ENCODE measurements at places on chromosomes 16 and 17. TPM values are rescaled to one million over a fixed set of nuclear protein-coding genes. Genes with fewer than 3 reads are reported as not detected.

Gene SLC6A2
- total RNA-seq, result 0.10 TPM

Gene QPRT
- 27.9 TPM for total RNA-seq

Gene CMTM2
- not detected for total RNA-seq

Gene TEKT5
- not detected for total RNA-seq

Gene TAT
- 0.49 TPM for total RNA-seq

Gene ST3GAL2
- total RNA-seq, result 84.2 TPM

Gene PCTP
- total RNA-seq, result 23.7 TPM

Gene SERPINF2
- 0.77 TPM for total RNA-seq

Gene C17orf100
- 2.8 TPM for total RNA-seq

Gene SNRNP25
- total RNA-seq, result 83.5 TPM

Gene ABCC12
- not detected for total RNA-seq

Gene CCL7
- 0.31 TPM for total RNA-seq

Gene C17orf78
- not detected for total RNA-seq

Gene TMIGD1
- not detected for total RNA-seq

Gene ABCA8
- total RNA-seq, result 0.23 TPM

Gene PYDC1
- total RNA-seq, result not detected

Gene CA7
- total RNA-seq, result not detected

Gene RAB11FIP3
- 57.3 TPM for total RNA-seq

Gene HIC1
- 1.4 TPM for total RNA-seq

Gene ZFHX3
- total RNA-seq, result 7.1 TPM

Gene CDRT15
- not detected for total RNA-seq

Gene PPY
- total RNA-seq, result not detected

Gene DHRS7C
- not detected for total RNA-seq

Gene SCNN1G
- 3.4 TPM for total RNA-seq

Gene HNF1B
- total RNA-seq, result not detected

Gene MT1H
- total RNA-seq, result not detected

Gene ARHGAP23
- total RNA-seq, result 33.0 TPM

Gene NPIPB2
- 10.3 TPM for total RNA-seq

Gene PSME3
- 110 TPM for total RNA-seq

Gene CD300H
- total RNA-seq, result not detected

Gene NPIPA8
- total RNA-seq, result 0.18 TPM

Gene PRRT2
- total RNA-seq, result 9.7 TPM

Gene TMEM106A
- 3.5 TPM for total RNA-seq

Gene DNAJC7
- 72.0 TPM for total RNA-seq

Gene RNU2-1
- total RNA-seq, result 4,481 TPM

Gene KATNIP
- 36.7 TPM for total RNA-seq

Gene TMEM88
- total RNA-seq, result 1.6 TPM

Gene ABCA10
- 0.90 TPM for total RNA-seq

Gene TLCD2
- total RNA-seq, result 7.0 TPM

Gene NUDT16L1
- 42.9 TPM for total RNA-seq

Gene C16orf54
- 0.18 TPM for total RNA-seq

Gene TMUB2
- total RNA-seq, result 30.7 TPM

Gene PFAS
- 73.0 TPM for total RNA-seq

Gene IL34
- 5.8 TPM for total RNA-seq

Gene ADORA2B
- 42.7 TPM for total RNA-seq

Gene RBFOX1
- total RNA-seq, result not detected

Gene BAIAP3
- total RNA-seq, result 9.4 TPM

Gene PRSS53
- 3.4 TPM for total RNA-seq

Gene IRF8
- total RNA-seq, result 0.62 TPM

Gene TSNAXIP1
- total RNA-seq, result 1.6 TPM

Gene APOBR
- total RNA-seq, result 0.13 TPM

Gene MAZ
- 426 TPM for total RNA-seq

Gene ZNF276
- total RNA-seq, result 19.9 TPM

Gene TENT4B
- total RNA-seq, result 9.7 TPM

Gene TMC8
- total RNA-seq, result 1.4 TPM

Gene SLFN14
- total RNA-seq, result not detected
